NCI-H460 (cell line): ENCODE measurements at places on chromosomes 1 and 21.
A peak's percentile ranks its signal among the peaks of the same experiment; 100 is the strongest.

DNA sequence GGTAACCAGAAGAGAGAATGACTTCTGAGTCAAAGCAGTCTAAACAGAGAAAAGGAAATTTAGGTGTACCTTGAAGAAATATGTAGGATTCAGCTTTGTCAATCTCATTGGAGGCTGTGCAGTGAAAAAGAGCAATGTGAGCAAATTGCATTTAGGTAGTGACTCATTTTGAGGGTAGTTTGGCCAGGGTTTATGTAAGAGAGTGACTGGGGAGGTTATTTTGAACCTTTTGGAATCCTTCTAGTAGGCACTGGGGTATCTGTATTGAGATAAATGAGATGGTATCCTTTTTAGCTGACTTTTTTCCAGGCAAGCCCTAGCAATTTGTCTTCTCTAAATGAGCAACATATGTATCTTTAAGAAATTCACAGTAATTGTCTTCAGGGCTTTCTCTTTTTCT lies 95.9 kb downstream of the DISP1 start:
- DNase-seq: no peak

GRCh38 chr1:21936366-21937031 lies 611 bp downstream of the HSPG2 start:
- DNase-seq: no peak

DNA sequence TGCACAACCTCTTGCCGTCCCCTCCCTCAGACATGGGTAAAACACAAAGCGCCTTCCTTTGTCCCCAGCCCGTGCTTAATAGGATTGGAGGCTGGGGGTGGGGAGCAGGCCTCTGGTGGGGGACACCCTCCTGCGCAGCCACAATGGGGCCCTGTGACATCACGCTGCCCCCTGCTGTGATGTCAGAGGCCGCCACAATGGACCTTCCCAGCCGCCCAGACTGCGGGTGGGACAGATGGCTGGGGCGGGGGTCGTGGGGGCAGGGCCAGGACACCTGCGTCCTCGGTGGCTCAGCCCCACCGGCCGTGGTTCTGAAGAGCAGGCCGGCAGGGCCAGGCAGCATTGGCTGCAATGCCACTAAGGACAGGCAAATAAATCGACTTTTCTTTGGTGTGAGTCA lies 39.9 kb downstream of the EPHA2 start:
- DNase-seq: no peak

- DNase-seq: no peak
These were observed 125.2 kb upstream of the PBX1 start for GRCh38 chr1:164433818-164434170.

- no peak for DNase-seq
These were observed 212.3 kb downstream of the HHIPL2 start for GRCh38 chr1:222335586-222335985.

- DNase-seq: no peak
These were observed 96.1 kb upstream of the HIVEP3 start for GRCh38 chr1:42014823-42015222.

GRCh38 chr1:202587859-202588485 lies 122.3 kb downstream of the SYT2 start:
- no peak for DNase-seq

- no peak for DNase-seq
These were observed 14.3 kb downstream of the PSRC1 start for GRCh38 chr1:109268431-109269211.

DNA sequence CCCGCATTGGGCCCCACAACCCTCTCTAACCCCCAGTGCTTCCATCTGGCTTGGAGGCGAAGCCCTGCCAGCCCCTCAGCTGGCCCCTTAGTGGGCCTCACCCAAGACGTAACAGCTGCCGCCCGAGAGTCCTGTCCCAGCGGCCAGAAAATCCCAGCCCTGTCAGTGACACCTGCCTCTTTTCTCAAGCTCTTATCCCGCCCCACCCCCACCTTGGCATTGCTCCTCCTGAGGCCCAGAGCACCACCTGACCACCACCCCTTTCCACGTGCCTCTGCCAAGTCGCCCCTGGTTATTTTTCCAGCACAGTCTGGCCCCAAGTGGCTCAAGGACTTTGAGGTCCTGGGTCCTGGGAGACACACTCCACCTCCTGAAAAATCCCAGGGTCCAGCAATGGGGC lies 5.9 kb upstream of the CTRC start:
- DNase-seq: no peak

DNA sequence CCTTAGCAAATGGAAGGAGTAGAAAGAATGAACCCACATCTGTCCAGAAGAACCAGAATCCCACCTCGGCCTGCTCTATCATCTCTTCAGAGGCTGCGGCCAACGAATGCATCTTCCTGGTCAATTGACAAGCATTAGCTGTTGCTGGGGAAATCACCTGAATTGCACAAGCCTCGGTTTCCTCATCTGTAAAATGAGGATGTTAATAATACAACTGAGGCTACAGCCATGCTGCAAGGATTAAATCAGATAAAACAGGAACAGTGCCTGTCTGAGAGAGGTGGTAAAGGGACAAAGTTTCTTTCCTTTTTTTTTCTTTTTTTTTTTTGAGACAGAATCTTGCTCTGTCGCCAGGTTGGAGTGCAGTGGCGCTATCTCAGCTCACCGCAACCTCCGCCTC lies 99.8 kb downstream of the KIF14 start:
- no peak for DNase-seq

DNA sequence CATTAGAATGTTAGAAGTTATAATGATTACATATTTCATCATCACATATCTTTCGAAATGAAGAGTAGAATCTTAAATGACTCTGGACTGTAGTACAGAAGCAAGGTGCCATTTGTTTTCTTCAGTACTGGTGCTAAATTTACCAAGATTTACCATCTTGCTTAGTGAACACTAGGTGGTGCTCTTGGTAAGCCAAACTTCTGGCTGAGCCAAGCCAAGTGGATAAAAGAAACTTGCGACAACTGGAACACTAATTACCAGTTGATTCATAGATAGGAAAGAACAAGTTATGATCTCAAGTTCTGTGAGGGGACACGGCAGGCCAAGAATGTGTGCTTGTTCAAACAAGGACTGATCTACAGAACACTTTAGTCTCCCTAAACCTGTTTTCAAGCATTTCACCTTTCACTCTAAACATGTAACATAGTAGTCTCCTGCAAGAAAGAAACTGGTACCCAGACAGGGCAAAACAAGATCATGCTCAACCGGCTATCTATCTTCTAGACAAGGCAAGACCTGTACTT lies 19.8 kb downstream of the SPRTN start:
- peak; percentile 67 for DNase-seq

DNA sequence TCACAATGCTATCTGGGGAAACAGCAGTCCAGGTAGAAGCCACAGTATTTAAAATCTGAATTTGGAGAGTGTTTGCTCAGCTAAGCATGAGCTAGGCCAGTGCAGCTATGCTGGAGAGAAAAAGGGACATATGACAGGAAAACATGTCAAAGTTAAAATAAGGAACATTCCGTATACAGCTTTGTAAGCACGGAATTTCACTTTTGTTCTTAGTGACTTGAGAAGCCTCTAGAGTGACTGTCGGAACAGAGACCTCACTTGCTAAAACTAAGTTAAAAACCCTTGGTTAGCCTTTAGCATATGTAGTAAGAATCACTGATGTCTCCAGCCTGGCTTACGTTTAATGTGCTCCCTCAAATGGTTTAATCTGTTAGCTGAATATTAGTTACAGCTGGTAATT lies 661.7 kb downstream of the KCNT2 start:
- DNase-seq: no peak

DNA sequence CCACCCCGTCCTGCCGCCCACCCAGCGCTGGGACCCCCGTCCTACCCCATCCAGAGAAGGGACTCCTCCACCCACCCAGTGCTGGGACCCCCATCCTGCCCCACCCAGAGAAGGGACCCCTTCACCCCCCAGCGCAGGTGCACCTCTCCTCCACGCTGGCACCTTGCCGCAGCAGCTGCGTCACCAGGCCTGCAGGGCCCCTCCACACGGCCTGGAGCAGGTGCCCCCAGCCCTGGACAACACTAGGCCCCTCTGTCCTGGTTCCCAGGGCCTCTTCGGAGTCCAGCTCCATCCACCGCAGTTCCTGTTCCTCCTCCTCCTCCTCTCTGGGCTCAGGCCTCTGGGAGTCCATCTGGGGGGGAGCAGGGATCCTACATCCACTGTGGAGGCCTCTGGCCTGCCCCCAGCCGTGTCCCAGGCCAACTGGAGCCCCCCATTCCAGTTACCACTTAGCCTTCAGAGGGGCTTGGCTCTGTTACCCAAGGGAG lies 378 bp downstream of the ANKRD65 start:
- no peak for DNase-seq

DNA sequence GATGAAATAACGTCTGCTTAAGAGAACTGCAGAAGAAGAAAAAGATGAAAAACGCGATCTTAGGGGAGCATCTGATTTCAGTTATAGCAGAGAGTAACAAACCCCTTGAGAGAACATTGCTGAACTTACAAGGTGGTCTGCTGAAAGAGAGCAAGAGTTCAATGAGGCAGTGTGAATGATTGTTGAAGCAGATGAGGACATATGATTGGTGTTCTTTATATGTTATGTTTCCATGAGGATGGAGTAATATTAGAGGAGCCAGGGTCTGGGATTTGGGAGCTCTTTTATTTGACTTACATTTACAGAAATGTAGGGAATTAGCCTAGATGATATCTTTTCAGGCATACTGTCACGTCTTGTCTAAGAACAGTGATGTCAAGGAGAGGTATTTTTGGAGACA lies 1302.0 kb downstream of the KCNT2 start:
- no peak for DNase-seq

DNA sequence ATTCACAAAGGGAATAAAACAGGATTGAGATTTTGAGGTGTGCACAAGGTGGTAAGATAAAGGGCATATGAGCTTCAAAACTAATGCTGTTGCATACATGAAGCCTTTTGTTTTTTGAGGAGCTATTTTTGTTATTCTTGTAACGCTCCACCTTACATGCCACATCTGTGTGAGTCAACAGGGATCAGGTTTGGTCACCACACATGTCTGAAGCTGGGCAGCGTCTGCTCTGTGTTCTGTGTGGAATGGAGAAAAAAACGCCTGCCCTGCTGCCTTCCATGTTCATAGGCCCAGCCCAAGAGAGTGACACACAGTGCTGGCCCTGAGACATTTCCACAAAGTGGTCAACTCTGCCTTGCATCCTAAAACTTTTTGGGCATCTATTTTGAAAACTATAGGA lies 67.7 kb downstream of the MPZL1 start:
- no peak for DNase-seq

DNA sequence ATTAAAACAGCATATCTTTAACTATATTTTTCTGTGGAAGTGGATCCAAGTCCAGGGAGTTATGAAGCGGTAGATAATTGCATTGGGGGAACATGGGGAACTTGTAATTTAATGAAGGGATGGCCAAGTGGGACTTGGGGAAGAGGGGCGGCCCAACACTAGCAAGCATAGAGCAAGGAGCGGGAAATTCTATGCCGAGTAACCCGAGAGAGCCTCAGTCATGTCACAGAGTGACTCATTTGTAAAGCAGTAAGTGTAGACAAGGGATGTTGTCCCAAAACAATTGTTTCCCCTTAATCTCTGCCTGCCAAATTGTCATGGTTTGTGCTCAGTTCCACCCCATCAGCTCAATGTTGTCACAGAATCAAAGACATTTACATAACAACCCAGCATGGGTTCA lies 620.1 kb downstream of the AJAP1 start:
- no peak for DNase-seq

DNA sequence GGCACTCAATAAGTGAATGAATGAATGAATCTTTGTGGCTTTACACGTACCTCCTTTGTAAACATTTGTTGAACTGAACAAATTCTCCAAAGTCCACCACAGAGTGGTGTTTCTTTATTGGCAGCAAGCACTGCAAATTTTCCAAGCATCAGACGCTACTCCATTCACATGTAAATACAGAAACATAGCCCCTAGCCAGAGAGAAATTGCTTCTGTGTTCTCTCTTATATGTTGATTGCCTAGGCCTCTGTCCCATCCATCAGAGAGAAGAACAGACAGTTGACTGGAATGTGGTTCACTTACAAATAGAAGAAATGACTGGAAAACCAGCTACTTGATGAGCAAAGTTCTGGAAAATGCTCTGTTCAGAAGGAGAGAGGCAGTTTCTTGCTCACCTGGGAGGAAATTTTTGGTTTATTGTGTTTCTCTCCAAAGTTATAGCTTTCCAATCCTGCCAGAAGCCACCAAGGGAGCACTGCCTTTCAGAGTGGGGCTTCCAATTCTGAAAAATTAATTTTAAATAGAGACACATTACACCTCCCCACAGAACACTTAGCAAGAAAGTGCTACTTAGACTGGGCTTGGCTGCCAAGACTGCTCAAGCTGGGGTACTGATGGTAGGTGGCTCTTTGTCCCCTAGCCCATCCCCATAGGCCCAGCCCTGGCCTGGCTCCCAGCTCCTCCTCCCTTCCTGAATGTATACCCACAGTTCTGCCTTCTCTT lies 18.1 kb upstream of the KIRREL1 start:
- DNase-seq: no peak

DNA sequence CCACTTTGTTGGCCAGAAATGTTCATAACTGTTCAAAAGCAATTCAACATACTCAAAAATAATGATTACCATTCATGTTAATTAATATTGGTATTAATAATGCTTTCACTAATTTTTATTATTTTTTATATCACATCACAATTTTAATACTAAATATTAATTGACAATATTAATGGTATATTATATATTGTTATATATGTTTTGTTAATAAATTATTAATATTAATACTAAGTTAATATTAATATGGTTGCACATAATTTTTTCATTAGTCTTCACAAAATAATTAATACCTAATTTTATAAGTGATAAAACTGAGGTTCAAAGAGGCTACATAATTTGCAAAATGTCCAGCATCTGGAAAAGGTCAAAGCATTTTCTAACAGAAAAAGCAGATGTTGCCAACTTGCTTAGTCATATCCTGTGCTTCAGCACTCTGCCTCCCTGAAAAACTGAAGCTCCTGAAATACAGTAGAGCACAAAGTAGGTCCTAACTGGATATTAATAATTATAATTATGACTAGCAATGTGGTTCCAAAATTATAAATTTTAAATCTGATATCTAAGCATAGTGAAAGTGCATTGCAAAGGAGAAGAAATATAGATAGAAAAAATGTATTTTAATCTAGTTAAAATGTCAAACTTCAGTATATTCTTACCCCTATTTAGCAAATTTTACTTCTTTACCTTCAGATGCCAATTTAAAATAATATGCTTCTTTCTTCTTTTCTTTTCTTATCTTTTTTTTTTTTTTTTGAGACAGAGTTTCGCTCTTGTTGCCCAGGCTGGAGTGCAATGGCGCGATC lies 123.2 kb upstream of the TNFSF4 start:
- peak; percentile 80 for DNase-seq

- no peak for DNase-seq
These were observed 11.4 kb upstream of the RNF187 start for GRCh38 chr1:228475812-228476211.

- no peak for DNase-seq
These were observed 6.4 kb downstream of the FNDC7 start for GRCh38 chr1:108718927-108719655.

DNA sequence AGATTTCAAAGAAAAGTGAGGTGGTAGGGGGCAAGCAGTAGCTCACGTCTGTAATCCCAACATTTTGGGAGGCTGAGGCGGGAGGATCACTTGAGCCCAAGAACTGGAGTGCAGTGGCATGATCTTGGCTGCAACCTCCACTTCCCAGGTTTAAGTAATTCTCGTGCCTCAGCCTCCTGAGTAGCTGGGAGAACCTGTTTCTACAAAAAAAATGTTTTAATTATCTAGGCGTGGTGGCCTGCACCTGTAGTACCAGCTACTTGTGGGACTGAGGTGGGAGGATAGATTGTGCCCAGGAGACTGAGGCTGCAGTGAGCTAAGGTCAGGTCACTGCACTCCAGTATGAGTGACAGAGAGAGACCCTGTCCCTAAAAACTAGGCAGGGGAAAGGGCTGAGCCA lies 2.6 kb upstream of the TSPAN1 start:
- no peak for DNase-seq
